Stimulated activated CD4-positive, alpha-beta T cell treated with anti-CD3 and anti-CD28 coated beads, Interleukin-1b, Interleukin-23, amount 100 ng/mL, for 48 hours (primary cell): ENCODE measurements at places on chromosomes 5 and 9.

GRCh38 chr9:97633859-97634490, 354 bp downstream of the NCBP1 start:
- no peak for DNase-seq

- no peak for DNase-seq
These were observed 3.9 kb downstream of the FABP6 start for GRCh38 chr5:160233215-160233614.

GRCh38 chr9:126975327-126976220, 61.0 kb downstream of the RALGPS1 start:
- no peak for DNase-seq

DNA sequence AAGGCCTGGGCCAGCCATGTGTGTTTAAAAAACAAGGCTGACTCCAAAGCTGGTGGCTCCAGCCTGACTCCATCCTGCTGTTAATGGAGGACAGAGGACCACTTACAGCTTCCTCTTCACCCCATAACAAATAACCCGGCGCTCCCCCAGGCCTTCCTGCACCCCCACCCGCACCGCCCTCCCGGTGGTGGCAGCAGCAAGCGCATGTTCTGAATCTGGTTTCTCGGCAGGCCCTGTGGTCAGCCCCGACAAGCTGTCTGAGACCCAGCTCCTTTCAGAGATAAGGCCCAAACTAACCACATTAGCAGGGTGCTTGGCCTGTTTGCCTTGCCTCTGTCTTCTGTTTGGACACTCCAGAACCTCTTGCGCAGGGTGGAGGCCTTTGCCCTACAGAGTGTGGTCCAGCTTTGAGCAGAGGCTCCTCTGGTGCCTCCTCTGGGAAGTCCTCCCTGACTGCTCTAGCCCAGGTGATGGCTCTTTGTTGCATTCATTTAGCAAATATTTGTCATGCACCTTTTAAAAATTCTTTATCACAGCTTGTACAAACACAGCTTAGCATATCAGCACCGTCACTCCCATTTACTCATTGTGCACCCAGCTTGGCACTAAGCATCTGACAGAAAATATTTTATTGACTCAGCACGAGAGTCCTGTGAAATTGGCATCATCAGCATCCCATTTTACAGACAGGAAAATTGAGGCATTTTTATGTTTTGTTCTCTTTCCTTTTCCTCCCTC, 78.4 kb downstream of the NDFIP1 start:
- no peak for DNase-seq

GRCh38 chr9:93908591-93909241, 46.4 kb downstream of the BARX1 start:
- DNase-seq = peak; percentile 4

- DNase-seq = no peak
These were observed 119.5 kb downstream of the HMHB1 start for GRCh38 chr5:143931476-143931875.

GRCh38 chr5:38226091-38226490, 32.3 kb upstream of the EGFLAM start:
- no peak for DNase-seq

- DNase-seq = no peak
These were observed 153.8 kb downstream of the C9orf50 start for GRCh38 chr9:129467004-129467588.

DNA sequence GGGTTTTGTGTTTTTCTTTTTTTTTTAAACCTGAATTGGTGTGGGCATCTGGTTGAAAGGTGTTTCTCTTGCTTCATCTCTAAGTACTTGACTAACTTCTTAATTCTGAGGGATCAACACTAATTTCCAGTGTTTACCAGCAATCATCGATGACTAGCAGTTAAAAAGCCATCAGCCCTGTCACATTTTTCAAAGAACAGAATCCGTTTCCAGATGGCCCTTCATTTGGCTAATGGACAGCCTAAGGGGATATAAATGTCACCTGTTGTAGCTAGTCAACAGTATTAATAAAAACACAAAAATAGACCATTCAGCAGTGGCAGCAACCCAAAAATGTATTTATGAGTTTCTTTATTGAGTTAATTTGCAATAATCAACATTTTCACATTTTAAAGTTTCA, 1076.5 kb downstream of the MAT2B start:
- no peak for DNase-seq

GRCh38 chr5:18944771-18945170, 1043.2 kb downstream of the CDH18 start:
- no peak for DNase-seq

DNA sequence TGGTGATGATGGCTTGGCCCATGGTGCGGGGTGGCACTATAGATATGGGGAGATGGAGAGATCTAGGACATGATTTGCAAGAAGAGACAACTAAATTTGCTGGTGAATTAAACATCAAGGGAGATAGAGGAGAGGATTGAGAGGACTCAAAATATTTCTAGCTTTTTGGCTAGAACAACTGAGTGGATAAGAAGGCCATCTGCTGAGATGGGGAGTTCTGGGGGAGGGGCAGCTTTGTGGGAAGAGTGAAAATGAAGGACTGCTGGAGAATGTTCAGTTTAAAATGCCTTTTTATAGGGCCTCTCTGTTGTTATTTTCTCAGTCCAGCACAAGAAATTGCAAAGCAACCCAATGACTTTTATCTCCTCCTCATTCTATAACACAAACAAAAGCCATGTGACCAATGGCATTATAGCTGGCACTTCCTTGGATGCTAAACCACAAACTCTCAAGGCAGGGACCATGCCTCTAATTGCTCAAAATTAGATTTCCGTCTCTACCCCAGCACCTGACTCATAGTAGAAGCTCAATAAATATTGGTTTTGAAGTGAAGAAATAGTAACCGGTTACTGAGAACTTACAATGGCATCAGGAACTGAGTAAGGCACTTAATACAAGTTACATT, 29.8 kb downstream of the JAKMIP2 start:
- no peak for DNase-seq

DNA sequence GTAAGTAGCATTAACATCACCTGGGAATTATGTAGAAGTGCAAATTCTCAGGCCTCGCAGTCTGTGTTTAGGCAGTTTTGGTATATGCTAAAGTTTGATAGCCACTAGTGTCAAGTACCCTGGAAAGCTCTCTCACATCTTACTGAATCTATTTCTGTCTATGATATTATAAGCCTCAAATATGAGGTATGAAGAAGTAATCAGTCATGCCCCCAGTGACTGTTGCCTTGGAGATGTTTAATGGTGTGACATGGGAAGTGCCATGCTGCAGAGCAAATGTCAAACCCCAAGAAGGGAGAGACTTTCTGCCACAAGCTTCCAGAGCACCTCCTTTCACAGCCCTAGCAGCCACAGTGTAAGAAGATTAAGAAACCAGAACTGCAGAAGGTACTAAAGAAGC, 9.8 kb upstream of the PDE8B start:
- DNase-seq = no peak

DNA sequence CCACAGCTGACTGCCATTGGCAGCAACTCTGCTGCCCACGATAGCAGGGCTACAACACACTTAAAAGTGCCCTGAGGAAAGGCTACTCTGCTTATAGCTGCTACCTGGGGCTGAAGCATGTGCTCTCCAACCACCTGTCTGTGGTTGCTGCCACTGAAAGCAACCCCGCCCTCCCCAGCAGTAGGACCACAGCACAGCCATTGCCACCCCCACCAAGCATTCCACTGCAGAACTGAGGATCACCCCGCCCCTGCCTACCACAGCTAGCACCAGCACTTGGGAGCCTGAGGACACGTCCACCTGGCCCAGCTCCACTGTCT, 85.8 kb downstream of the LPAR1 start:
- no peak for DNase-seq

DNA sequence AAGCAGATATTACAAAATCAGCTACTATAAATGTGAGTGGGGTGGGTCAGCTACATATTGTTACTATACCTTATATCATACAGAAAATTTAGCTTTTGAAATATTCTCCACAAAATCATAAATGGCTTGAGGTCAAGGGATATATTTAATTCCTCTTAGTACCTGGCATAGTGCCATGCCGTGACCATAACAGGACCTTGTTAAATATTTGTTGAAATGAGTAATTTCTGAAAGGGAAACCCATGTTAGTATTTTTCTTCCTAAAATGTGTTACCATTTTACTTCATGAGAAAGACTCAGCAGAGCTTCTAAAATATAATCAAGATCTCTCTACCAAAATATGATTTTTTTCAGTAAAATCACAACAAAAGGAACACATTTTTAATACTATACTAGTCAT, 14.8 kb downstream of the ATP10B start:
- DNase-seq = no peak

- no peak for DNase-seq
These were observed 41.6 kb upstream of the SPATA31D4 start for GRCh38 chr9:81886665-81887064.

DNA sequence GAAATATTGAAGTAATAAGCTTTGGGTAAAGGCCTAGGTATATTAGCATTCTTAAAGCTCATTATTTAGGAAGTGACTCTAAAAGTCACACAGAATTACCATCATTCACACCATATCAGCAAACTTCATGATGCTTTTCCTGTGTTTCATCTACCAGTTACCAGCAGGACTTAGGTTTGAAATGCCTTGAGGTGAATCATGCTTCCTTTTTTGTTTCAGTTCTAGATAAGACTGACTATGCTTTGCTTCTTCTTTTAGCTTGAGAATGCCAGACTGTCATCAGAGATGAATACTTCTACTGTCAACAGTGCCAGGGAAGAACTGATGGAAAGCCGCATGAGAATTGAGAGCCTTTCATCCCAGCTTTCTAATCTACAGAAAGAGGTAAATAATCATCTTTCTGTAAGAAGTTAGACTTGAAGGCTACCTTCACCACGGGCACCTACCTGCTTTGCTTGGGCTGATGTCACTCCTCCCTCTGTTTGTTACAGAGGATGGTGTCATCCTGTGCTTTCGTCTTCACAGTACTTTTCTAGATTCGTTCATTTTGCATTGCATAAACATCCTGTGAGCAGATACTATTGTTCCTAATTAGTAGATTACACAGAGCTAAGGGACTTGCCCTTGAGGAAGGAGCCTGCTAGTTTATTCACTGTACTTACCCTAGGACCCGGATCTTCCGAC, 34.7 kb downstream of the LMNB1 start:
- peak; percentile 51 for DNase-seq

GRCh38 chr5:157026789-157027424, 32.0 kb downstream of the HAVCR1 start:
- no peak for DNase-seq

GRCh38 chr5:33905381-33905780, 13.6 kb upstream of the ADAMTS12 start:
- no peak for DNase-seq

GRCh38 chr9:111838439-111838838, 43.7 kb upstream of the SHOC1 start:
- DNase-seq = no peak

- no peak for DNase-seq
These were observed 133.1 kb downstream of the MACIR start for GRCh38 chr5:103391659-103392058.

DNA sequence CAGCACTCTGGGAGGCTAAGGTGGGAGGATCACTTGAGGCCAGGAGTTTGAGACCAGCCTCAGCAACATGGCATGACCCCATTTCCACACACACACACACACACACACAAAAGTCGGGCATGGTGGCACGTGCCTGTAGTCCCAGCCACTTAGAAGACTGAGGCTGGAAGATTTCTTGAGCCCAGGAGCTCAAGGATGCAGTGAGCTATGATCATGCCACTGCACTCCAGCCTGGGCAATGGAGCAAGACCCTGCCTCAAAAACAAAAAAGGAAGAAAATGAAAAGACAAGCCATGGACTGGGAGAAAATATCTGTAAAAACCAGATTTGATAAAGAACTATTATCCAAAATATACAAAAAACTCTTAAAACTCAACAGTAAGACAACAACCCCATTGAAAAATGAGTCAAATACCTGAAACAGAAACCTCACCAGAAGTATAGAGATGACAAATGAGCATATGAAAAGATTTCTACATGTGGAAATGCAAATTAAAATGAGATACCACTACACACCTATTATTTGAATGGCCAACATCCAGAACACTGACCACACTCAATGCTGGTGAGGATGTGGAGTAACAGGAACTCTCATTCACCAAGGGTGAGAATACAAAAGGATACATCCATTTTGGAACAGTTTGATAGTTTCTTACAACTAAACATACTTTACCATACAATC, 24.7 kb downstream of the DNAJA1 start:
- no peak for DNase-seq

DNA sequence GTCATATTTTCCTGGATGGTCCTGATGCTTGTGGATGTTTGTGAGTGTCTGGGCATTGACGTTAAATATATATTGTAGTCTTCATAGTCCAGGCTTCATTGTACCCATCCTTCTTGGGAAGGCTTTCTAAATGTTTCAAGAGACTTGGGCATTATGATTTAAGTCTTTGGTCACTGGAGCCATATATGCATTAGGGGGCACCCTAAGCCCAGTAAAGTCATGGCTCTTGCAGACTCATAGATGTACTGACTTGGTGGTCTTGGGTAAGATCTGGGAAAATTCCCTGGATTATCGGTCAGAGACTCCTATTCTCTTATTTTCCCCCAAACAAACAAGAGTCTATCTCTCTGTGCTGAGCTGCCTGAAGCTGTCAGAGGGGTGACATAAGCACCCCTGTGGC, 271.1 kb downstream of the TRIM36 start:
- DNase-seq = no peak

DNA sequence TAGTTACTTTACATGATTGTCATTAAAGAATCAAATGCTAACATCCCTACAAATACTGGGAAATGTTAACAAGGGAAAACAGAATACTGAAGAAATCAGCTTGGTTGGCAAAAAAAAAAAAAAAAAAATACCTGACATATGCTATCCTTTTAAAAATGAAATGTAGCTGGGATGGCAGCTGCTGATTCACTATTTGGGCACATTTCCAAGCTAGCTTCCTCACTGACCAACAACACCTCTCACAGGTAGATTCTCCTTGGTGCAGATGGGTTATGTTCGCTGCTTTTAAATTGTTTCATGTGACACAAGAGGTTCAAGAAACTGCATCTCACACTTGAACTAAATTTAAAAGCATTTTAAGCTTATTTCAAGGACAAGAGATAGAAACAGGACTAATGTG, 6.1 kb upstream of the PRUNE2 start:
- DNase-seq = no peak

DNA sequence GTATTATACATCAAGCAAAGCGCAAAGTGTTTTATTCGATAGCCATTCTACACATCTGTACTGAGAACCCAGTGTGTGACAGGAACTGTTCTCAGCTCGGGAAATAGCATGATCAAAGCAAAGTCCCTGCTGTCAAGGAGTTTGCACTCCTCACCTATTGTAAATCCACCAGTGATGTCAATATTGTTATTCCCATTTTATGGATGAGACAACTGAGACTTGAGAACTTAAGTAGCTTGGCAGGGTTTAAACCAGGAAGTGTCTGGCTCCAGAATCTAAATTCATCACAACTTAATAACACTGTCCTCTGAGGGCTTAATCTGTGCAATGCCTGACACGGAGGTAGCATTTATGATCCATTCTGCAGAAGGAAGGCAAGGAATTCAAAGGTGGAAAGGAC, 50.7 kb downstream of the ADAM19 start:
- DNase-seq = no peak

- no peak for DNase-seq
These were observed 26.2 kb downstream of the IRF1 start for GRCh38 chr5:132464156-132464939.
